ENCODE measurements at places on chromosomes 1 and 21.

GRCh38 chr1:241142493-241142892 is 214.5 kb downstream of the RGS7 start:
- DNase-seq = no peak

DNA sequence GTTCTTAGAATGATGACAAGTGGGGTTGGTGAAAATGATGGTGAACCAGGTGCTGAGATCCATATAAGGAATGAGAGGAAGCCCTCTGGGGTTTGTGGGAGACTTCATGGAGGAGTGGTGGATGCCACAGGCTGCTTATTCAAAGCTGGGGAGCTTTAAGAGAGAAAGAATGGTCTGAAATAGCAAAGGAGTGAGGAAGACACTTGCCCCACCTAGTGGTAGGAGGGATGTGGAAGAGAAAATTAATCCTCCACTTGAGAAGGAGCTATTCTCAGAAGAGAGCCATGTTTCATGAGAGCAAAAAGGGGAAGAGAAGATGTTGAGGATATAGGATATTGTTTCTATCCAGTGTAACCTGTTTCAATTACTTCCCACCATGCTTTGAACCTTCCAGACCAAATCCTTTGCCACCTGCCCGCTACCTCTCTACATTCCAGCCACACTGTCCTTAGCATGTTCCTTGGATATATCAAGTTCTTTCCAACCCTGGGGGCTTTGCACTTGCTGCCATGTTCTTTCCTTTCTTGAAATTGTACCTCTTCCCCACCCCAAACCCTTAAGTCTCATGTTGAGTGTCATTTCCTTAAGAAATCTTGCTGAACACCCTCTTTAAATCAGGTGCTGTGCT is 19.6 kb upstream of the ZNF648 start:
- DNase-seq = no peak

- DNase-seq = no peak
These were observed 365.4 kb upstream of the DUSP10 start for GRCh38 chr1:222107267-222107666.

DNA sequence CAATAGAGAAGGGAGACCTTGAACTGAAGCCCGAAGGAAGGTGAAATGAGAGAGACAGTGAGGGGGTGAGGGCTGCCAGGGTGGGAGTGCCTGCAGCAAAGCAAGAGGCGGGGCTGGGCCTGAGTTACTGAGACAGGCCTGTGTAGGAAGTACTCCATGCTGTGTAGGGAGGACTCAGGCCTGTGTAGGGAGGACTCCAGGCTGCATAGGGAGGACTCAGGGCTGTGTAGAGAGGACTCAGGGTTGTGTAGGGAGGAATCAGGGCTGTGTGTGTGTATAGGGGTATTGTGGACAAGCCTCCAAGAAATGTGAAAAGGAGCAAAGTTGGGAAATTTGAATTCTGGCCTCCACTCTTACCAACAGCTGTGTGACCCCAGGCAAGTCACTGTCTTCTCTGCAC is 133.8 kb upstream of the CACNA1E start:
- DNase-seq = no peak

- no peak for DNase-seq
These were observed 33.1 kb upstream of the ERRFI1 start for GRCh38 chr1:8059161-8059622.

DNA sequence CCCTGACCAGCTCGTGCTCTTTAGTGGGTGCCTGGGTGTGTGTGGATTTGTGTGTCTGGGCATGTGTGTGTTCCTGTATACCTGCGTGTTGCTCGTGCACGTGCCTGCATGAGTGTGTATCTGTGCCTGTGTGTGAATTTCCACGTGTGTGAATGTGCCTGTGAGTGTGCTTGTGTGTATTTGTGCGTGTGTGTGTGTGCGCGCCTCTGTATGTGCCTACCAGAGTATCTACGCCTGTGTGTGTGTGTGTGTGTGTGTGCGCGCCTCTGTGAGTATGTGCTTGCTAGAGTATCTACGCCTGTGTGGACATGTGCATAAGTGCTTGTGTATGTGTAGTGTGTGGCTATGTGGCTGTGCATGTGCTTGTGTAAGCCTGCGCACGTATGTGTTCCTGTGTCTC is 691 bp upstream of the SELENBP1 start:
- no peak for DNase-seq

GRCh38 chr1:109640285-109640865 is 15.5 kb upstream of the GSTM4 start:
- DNase-seq = peak; percentile 93

DNA sequence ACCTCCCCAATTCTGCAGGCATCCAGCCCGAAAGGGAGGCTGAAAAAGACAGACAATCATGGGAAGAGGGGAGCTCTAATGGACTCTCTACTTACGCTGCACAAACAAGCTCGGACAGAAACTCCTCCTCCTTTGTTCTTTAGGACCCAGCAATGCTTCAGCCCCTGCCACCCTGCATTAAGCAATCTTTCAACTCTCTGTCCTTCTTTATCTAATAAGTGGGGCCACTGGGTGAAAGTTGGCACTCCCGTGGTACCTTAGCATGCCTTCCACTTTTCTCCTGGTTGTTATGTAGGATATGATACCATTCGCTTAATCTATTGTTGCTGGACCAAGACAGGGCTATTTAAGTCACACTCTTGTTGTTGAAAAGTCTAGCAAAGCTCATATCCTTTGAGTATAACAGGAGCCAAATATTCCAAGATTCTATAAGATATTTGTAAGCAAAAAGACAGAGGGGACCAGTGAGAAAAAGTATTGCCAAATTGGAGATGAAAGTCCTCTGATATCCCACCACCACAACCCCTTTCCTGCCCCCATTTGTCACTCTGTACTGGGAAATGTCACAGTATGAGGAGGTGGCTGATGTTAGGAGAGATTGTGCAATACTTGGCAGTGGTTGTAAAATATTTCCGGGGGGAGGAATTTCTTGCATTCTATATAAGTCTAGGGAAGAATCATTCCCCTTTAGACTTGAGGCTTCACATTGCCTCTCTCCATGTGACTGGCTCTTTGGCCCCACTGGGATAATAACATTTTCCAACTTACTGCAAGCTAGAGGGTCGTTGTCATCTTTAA is 137.3 kb upstream of the GJB5 start:
- no peak for DNase-seq

DNA sequence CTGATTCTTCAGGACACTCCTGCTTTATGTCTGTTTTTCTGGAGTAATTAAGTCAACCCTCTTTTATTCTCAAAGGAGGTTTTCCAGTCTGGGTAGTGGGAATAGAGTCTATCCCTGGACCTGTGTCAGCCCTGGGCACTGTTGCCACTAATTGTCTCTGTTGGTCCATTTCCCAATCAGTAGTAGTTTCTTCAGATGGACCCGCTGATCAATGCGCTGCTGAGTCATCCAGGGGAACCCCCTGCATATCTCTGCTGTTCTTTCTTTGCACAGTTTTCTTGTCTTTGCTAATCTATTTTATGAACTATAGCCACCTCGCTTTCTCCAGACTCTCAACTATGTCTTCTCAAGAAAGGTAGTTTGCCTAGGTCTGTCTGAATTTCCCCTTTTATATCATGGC is 82.5 kb downstream of the TNNI3K start:
- DNase-seq = no peak

DNA sequence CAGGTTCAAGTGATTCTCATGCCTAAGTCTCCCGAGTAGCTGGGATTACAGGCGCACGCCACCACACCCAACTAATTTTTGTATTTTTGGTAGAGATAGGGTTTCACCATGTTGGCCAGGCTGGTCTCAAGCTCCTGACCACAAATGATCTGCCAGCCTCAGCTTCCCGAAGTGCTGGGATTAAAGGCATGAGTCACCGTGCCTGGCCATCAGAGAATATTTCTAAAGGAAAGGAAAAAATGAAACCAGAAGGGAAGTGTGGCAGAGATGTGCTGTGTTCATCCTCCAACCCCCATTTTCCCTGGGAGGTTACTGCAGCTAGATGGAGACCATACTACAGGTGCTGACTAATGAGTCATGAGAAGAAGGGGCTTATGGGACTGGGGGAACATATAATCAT is 964.1 kb downstream of the TTLL7 start:
- no peak for DNase-seq

DNA sequence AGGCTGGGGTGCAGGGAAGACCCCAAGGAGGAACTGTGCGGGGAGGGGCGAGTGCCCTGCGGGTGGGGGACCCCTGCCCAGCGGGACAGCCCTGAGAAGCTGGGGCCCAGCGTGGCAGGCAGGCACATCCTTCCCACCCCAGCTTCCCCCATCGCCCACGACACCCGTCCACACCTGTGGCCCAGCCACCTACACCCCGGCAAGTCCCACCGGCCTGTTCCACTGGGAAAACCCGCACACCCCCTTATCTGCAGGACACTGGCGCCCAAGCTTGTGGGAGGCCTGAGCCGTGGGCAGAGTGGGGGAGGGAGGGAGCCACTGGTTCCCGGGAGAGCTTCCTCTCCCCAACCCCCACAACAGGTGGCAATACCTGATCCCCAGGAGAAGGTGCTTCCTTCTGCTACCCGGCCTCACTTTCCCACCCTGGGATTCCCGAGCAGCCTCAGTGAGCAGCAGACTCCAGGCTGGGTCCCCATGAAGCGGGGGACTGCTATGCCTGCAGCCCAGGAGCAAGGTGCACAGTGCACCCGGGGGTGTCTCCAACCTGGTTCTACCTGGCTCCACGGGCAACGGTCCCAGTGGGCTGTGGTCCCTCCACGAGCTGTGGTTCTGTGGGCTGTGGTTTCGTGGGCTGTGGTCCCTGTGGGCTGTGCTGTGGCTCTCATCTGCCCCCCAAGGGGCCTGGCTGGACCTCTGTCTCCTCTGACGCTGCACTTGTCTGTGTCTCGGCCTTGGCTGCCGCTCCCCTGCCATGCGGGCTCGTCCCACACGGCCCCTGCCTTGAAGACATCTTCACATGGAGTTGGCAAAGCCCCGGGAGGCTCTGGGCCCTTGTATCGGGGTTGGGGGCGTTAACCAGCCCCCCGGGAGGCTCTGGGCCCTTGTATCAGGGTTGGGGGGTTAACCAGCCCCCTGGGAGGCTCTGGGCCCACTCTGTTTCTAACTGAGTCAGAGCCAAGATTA is 37.8 kb upstream of the POFUT2 start:
- no peak for DNase-seq

GRCh38 chr1:17765444-17766411 is 10.6 kb downstream of the ACTL8 start:
- no peak for DNase-seq

DNA sequence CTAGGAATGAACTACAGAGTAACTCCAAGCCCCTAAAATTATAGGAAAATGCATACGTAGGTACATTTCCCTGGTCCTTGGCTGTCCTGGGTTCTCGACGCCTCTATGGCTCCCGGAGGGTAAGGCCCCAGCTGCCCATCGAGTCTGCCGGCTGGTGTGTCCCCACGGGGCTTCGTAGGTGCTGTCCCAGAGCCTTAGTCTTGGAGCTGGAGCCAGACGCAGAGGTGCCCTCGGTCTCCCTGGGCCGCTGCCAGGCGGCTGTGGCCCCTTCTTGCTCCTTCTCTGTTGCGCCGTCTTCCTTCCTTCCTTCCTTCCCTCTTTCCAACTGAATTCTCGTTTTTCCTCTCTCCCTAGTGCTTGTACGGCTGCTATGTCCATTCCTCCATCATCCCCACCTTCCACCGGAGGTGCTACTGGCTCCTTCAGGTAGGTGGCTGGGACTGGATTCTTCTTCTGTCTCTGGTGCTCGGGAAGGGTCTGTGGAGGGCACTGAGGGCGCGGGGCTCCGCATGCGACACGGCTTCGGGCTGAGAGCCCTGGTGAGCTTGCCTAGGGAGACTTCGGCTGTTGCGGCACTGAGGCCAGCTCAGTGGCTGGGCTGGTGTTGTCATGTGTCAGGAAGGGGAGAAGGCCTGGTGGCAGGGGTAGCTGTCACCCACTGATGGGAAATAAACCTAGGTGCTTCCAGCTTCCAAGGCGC is 303.5 kb upstream of the VAMP3 start:
- no peak for DNase-seq

DNA sequence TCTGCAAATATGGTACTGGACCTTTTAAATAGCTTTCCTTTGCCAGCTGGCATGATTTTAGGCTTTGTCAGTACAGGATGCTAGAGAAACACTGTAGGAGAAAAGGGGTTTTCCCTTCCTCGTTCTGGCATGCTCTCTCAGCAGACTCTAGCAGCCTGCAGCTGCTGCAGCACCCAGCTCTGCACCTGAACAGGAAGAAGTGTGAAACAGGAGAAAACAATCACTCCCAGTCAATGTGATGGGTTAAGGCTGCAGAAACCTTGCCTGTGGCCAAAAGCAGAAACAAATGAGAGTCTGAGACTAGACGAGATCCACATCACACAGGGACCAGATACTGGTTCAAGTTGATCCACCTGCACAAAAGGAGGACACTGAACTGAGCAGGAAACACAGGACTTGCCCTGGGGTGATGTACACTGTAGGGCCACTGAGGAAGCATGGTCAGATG is 21.2 kb downstream of the OVGP1 start:
- DNase-seq = no peak

- DNase-seq = no peak
These were observed 82.4 kb downstream of the COL11A1 start for GRCh38 chr1:103025858-103026409.

GRCh38 chr1:233261206-233261605 is 34.3 kb downstream of the PCNX2 start:
- no peak for DNase-seq

- DNase-seq = no peak
These were observed 46.8 kb downstream of the UBR4 start for GRCh38 chr1:19163261-19163660.

DNA sequence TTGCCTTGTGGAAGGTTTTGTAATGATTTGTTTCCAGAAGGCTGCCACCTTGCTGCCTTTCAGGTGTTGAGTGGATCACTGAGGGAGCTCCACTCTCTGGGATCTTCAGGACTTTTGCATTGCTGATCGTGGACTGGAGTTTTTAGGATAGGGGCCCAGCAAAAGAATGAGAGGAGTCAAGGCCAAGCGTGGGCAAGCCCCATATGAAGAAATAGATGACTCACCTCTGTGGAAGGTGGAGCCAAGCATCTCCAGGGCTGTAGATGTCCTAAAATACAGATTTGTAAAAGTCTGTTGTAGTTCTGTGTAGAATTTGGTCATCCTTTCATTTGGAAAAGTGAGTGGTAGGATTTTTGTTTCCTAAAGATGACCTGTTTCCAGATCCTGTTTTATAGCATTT is 67.0 kb downstream of the ST3GAL3 start:
- no peak for DNase-seq

- no peak for DNase-seq
These were observed 40.5 kb downstream of the CD34 start for GRCh38 chr1:207870306-207871031.

DNA sequence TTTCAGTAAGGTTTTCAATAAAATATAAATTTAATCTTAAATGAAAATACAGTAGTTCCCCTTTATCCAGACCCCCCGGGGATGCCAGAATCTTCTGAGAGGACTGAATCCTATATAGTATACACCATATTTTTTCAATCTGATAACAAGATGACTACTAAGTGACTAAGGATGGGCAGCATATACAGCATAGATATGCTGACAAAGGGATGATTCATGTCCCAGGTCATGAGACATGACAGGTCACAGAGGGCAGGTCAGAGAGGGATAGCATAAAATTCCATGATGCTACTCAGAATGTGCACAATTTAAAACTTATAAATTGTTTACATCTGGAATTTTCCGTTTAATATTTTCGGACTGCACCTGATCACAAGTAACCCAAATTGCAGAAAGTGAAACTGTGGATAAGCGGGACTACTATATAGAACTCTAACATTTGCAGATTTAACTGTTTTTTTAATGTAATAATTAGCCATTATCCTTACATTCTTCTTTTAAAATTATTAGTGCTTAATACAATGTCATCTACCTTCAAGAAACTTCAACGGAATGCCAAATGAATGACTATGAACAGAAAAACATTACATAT is 48.8 kb downstream of the LRRC40 start:
- no peak for DNase-seq
